ENCODE measurements at places on chromosomes 13 and 19. TPM values are rescaled to one million over a fixed set of nuclear protein-coding genes. Genes with fewer than 3 reads are reported as not detected.
A peak's percentile ranks its signal among the peaks of the same experiment; 100 is the strongest.

The ZNF580 gene
- 105 TPM for polyA plus RNA-seq

- H3K36me3 ChIP-seq = no peaks in the 10 kb centered on the region
- no peak for DNase-seq
- no peaks in the 10 kb centered on the region for H3K27me3 ChIP-seq
- H3K4me3 ChIP-seq = no peak overlapping the region
- no peaks in the 10 kb centered on the region for H3K4me1 ChIP-seq
These were observed 1078.7 kb upstream of the ATXN8OS start for GRCh38 chr13:69028936-69029335.

The VN1R2 gene
- polyA plus RNA-seq = not detected

GRCh38 chr19:16259385-16260159, 61.9 kb downstream of the AP1M1 start:
- no peak overlapping the region for H3K4me3 ChIP-seq
- peak; percentile 94 for DNase-seq
- no peaks in the 10 kb centered on the region for H3K36me3 ChIP-seq
- peak overlapping the region; percentile 87 for H3K27ac ChIP-seq

The C19orf67 gene
- polyA plus RNA-seq = not detected

DNA sequence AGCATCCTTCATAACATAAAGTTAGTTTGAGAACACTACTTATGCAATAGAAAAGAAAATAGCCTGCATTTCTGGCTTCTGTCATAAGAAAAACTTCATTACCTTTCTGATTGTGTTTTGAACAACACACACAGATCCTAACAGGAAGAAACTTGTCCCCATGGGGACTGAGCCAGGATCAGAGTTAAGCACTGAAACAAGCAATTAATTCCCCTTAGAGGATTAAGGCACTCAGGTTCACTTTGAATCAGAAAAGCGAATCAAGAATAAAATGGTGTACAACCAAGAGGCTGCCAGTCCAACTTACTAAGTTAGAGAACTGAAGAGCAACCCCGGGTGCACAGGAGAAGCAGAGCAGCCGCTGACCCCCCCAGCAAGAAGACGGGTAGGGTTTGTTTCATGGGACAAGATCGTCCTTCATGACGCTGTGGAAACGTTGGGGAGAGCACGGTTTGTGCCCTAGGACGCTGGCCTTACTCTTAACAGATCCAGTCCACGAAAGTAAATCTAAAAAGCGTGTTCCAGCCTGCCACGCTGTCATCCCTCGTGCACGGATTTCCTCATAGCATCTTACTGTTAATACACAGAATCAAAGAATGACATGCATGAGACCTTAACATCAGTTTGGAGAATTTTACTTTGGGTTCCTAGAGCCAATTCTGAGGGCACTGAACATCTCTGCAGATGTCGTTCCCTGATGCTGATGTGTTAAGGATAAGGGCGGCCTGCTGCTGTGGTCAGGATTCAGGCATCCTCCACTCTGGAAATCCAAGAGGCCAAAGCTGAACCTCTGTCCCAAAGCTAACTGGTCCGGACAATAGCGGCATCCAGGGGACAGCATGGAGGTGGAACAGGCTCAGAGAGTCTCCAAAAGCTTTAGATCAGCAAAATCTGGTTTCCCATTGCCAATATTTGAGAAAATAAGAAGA, 46.4 kb downstream of the GGACT start:
- no peaks in the 10 kb centered on the region for H3K27me3 ChIP-seq
- H3K27ac ChIP-seq = no peak overlapping the region
- no peaks in the 10 kb centered on the region for H3K36me3 ChIP-seq
- H3K4me1 ChIP-seq = peaks cover 6% of the 10 kb centered on the region
- no peak overlapping the region for H3K4me3 ChIP-seq
- DNase-seq = no peak

The CEACAM20 gene
- not detected for polyA plus RNA-seq

The FSD1 gene
- 3.2 TPM for polyA plus RNA-seq

GRCh38 chr19:3284759-3285646, 60.5 kb downstream of the CELF5 start:
- peaks cover 15% of the 10 kb centered on the region for H3K27me3 ChIP-seq
- H3K27ac ChIP-seq = no peak overlapping the region
- peak overlapping the region; percentile 29 for H3K4me3 ChIP-seq
- DNase-seq = peak; percentile 69
- H3K36me3 ChIP-seq = no peaks in the 10 kb centered on the region

The NLRP4 gene
- polyA plus RNA-seq = 1.3 TPM

DNA sequence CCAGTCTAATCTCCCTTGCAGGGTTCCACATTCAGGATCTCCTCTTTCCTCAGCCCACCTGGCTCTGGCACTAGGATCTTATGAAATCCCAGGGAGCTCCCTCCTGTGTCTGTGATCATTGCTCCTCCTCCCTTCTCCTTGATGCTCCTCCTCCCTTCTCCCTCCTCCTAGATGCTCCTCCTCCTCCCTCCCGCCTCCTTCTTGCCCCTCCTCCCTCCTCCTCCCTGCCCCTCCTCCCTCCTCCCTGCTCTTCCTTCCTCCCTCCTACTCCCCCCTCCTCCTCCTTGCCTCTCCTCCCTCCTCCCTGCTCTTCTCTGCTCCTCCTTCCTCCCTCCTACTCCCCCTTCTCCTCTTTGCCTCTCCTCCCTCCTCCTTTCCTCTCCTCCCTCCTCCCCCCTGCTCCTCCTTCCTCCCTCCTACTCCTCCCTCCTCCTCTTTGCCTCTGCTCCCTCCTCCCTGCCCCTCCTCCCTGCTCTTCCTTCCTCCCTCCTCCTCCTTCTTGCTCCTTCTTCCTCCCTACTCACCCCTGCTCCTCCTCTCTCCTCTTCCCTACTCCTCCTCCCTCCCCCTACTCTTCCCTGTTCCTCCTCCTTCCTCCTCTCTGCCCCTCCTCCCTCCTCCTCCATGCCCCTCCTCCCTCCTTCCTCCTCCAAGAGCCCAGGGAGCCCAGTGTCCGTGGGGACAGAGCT, 14.9 kb upstream of the ZBTB7A start:
- no peak overlapping the region for H3K4me3 ChIP-seq
- DNase-seq = no peak
- peaks cover 38% of the 10 kb centered on the region for H3K4me1 ChIP-seq
- H3K27me3 ChIP-seq = no peaks in the 10 kb centered on the region
- H3K27ac ChIP-seq = no peak overlapping the region

- H3K4me1 ChIP-seq = no peaks in the 10 kb centered on the region
- no peak for DNase-seq
- H3K4me3 ChIP-seq = no peak overlapping the region
- H3K27ac ChIP-seq = no peak overlapping the region
These were observed 9.3 kb upstream of the FBXL3 start for GRCh38 chr13:77036279-77036678.

DNA sequence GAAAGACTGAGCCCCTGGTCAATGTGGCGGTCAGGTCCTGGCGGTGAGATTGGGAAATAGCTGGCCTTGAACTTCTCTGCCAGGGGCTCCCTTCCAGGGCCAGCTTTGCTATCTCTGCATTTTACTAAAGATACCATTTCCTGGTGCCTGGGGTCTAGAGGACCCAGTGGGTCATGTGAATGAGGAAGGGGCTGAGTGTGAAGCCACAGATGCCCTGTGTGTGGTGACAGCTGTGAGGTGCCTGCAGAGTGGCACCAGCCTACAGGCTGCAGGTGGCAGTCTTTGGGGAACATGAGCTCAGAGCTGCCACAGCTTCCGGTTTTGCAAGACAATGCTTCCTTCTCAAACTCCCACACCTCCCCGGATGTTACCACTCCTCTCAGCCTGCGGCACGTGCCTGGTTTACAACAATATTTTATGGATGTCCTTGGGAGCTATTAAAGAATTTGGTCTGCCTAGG, 5.2 kb upstream of the MLNR start:
- H3K4me1 ChIP-seq = peaks cover 36% of the 10 kb centered on the region
- no peak overlapping the region for H3K27ac ChIP-seq
- peaks cover 22% of the 10 kb centered on the region for H3K27me3 ChIP-seq
- H3K36me3 ChIP-seq = no peaks in the 10 kb centered on the region
- H3K4me3 ChIP-seq = no peak overlapping the region

The KANK3 gene
- 0.35 TPM for polyA plus RNA-seq

- no peak for DNase-seq
- H3K36me3 ChIP-seq = no peaks in the 10 kb centered on the region
- H3K27ac ChIP-seq = no peak overlapping the region
- H3K4me1 ChIP-seq = no peaks in the 10 kb centered on the region
These were observed 56.5 kb downstream of the DCLK1 start for GRCh38 chr13:36074659-36075058.

The NOTCH3 gene
- polyA plus RNA-seq = 0.06 TPM

The TNFSF11 gene
- polyA plus RNA-seq = 0.37 TPM

The RNASEH2B gene
- polyA plus RNA-seq = 64.0 TPM

GRCh38 chr19:58218899-58219298, 9.8 kb upstream of the ZNF544 start:
- H3K4me3 ChIP-seq = no peak overlapping the region
- no peaks in the 10 kb centered on the region for H3K4me1 ChIP-seq
- no peaks in the 10 kb centered on the region for H3K27me3 ChIP-seq
- no peaks in the 10 kb centered on the region for H3K36me3 ChIP-seq
- DNase-seq = peak; percentile 27
- no peak overlapping the region for H3K27ac ChIP-seq

- DNase-seq = no peak
- H3K27ac ChIP-seq = no peak overlapping the region
- no peaks in the 10 kb centered on the region for H3K27me3 ChIP-seq
These were observed 291.9 kb downstream of the NDFIP2 start for GRCh38 chr13:79772811-79773210.

DNA sequence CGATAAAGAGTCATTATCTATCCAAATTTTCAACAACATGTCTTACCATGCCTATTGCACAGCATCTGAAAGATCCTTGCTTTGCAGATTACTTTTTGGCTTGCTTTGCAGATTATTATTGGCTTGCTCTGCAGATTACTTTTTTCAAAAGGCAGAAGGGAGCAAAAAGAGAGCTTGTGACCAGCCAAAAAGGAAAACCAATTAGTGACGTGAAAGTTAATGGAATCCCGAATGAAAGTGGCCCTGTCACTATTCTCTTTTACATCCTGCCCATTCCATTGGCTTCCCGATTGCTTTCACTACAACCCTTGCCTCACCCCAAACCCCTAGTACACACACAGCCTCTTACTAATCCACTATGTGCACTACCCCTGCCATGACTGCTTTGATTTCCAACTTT, 81.3 kb downstream of the LHFPL6 start:
- no peaks in the 10 kb centered on the region for H3K27me3 ChIP-seq
- no peak overlapping the region for H3K27ac ChIP-seq
- no peaks in the 10 kb centered on the region for H3K36me3 ChIP-seq
- DNase-seq = no peak
- H3K4me3 ChIP-seq = no peak overlapping the region
- no peaks in the 10 kb centered on the region for H3K4me1 ChIP-seq

DNA sequence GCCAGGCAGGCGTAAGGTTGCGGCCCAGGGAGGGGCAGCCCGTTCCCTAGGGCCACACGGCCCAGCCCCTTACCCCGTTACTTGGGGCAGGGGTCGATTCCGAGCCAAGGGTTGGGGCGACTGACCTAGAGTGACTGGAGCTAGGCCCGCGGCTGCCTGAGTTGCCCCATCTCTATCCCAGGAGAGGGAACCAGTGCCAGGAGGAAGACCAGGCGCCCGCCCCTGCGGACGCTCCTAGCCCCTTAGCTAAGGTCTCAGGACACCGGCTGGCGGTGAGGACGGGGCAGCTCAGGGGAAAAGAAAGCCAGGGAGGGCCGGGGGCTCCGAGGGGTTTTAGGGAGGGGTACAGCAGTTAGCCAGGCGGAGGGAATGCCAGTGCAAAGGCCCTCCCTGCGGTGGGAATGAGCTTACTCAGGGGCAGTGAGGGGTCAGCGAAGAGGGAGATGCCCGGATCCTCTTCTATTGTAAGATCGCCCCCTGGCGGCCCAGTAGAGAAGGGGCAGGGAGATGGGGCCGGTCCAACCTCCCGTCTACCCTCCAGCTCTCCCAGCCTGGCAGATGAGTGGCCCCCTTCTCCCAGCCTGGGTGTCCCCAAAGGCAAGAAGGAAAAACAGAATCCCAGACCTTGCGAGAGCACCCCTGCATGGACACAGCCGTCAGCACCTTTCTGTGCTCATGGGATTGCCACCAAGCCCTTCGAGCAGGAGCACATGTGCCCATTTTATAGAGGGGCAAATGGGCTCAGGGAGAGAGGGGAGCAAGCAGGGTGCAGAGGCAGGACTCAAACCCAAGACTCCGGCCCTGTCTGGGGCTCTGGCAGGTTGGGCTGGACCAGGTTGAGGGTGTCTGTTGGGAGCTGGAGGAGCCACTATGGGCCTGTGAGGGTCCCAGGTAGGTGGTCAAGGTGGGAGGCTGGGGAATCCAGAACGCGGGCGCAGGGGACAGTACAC, 16.3 kb downstream of the CILP2 start:
- H3K27ac ChIP-seq = no peak overlapping the region
- no peaks in the 10 kb centered on the region for H3K27me3 ChIP-seq
- H3K4me1 ChIP-seq = no peaks in the 10 kb centered on the region
- peak; percentile 61 for DNase-seq
- no peak overlapping the region for H3K4me3 ChIP-seq
- H3K36me3 ChIP-seq = no peaks in the 10 kb centered on the region

GRCh38 chr19:49020931-49021895, 2.9 kb downstream of the CGB3 start:
- H3K4me3 ChIP-seq = no peak overlapping the region
- H3K27me3 ChIP-seq = peaks cover 9% of the 10 kb centered on the region
- DNase-seq = no peak
- H3K4me1 ChIP-seq = peaks cover 40% of the 10 kb centered on the region
- H3K27ac ChIP-seq = no peak overlapping the region

Measured in B cell (primary cell).